Peyer's patch (tissue), 4 donors: ENCODE measurements at places on chromosomes 6 and 20. TPM values are rescaled to one million over a fixed set of nuclear protein-coding genes. Genes with fewer than 3 reads are reported as not detected.
A peak's percentile ranks its signal among the peaks of the same experiment; 100 is the strongest.

Gene GLP1R
- 0.38 TPM for total RNA-seq

Gene ECT2L
- not detected for total RNA-seq

Gene KIFC1
- 28.1 TPM for total RNA-seq

Gene ULBP1
- not detected for total RNA-seq

Gene ENPP5
- 1.7 TPM for total RNA-seq

Gene SAMD3
- total RNA-seq = not detected

Gene CDH4
- total RNA-seq = not detected

DNA sequence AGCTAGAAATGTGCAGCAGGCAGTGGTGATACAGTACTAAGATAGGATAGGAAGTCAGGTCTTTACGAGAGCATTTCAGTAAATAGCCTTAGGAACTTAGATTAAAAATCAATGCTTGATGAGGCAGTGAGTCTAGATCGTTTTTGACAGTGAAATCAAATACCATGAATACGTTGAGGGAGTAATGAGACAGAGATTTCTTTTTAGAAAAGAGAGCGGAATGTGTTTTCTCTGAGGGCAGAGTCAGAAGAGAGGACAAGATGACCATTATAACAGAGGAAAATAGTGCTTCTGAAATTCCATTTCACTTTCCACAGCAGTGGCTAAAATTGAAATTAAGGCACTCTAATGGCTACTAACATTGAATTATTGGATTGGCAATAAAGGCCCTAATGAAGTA lies 339.6 kb downstream of the UTRN start:
- no peak for DNase-seq
- no peak overlapping the region for H3K27ac ChIP-seq
- no peaks in the 10 kb centered on the region for H3K36me3 ChIP-seq
- H3K4me3 ChIP-seq = no peak overlapping the region
- no peaks in the 10 kb centered on the region for H3K4me1 ChIP-seq
- no peaks in the 10 kb centered on the region for H3K27me3 ChIP-seq

GRCh38 chr6:154481521-154482013 lies 28.9 kb downstream of the CNKSR3 start:
- H3K36me3 ChIP-seq = no peaks in the 10 kb centered on the region
- no peak for DNase-seq
- no peaks in the 10 kb centered on the region for H3K4me1 ChIP-seq
- no peak overlapping the region for H3K4me3 ChIP-seq

DNA sequence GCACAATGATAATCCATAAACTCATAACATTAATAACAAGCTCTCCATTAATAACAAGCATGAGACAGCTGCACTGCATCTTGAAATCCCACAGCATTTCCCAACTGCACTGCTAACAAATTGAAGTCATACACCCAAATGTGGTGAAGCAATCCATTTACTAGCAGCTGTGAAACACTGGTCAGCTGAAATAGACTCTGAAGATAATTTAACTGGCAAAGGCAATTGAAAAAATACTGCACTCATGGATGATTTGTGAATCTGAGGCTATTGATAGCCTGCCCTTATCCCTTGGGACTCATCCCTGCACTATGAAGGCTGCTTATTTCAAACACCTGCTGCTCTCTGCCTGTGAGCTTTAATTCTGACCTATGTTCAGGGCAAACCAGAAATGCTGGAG lies 49.1 kb upstream of the PLCB1 start:
- H3K27me3 ChIP-seq = no peaks in the 10 kb centered on the region
- no peaks in the 10 kb centered on the region for H3K36me3 ChIP-seq
- no peaks in the 10 kb centered on the region for H3K4me1 ChIP-seq
- H3K27ac ChIP-seq = no peak overlapping the region
- no peak for DNase-seq

DNA sequence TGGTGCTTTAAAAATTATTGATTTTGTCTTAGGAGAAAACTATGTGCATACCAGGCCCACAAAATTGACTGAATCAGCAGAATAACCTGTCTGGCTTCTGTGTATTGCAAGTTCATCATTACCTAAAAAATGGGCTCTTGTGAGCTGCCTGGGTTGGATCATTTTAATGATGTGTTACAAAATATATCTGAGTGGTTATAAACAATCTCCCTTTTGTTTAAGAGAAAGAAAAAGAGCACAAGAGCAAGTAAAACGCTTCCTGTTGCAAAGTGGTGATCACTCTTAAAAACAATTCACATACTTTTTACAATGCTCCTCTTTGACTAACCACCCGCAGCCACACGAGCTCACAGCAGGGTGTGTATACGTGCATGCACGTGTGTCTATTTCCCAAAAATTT lies 335.1 kb downstream of the HDGFL1 start:
- H3K27me3 ChIP-seq = no peaks in the 10 kb centered on the region
- H3K36me3 ChIP-seq = no peaks in the 10 kb centered on the region
- no peak overlapping the region for H3K27ac ChIP-seq
- DNase-seq = no peak
- no peaks in the 10 kb centered on the region for H3K4me1 ChIP-seq

GRCh38 chr6:165634101-165634880 lies 28.8 kb downstream of the PDE10A start:
- no peaks in the 10 kb centered on the region for H3K36me3 ChIP-seq
- DNase-seq = no peak
- no peaks in the 10 kb centered on the region for H3K4me1 ChIP-seq
- H3K27me3 ChIP-seq = no peaks in the 10 kb centered on the region

DNA sequence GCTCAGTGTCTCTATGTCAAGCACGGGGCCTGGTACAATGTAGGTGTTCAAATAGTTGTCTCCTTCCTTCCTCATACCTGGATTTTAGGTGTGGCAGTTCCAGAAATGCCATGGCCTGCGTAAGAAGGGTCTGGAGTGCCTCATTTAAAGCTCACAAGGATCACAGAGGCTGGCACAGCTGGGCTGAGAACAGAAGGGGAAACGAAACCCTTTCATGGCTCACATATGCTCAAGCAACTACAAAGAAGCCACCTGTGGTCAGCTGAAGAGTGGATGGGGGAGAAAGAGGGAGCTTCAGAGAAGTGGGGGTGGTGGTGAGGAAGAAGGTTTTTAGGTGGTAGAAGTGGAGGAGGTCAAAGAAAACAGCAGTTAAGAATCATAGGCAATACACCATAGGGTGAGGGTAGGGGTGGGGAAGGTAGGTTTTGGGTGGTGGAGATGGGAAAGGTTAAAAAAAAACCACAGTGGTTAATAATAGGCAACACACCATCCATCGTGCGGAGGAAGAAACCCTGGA lies 17.0 kb upstream of the TOP1 start:
- H3K27me3 ChIP-seq = no peaks in the 10 kb centered on the region
- H3K4me1 ChIP-seq = no peaks in the 10 kb centered on the region
- no peak overlapping the region for H3K27ac ChIP-seq
- DNase-seq = peak; percentile 76
- no peak overlapping the region for H3K4me3 ChIP-seq
- no peaks in the 10 kb centered on the region for H3K36me3 ChIP-seq

DNA sequence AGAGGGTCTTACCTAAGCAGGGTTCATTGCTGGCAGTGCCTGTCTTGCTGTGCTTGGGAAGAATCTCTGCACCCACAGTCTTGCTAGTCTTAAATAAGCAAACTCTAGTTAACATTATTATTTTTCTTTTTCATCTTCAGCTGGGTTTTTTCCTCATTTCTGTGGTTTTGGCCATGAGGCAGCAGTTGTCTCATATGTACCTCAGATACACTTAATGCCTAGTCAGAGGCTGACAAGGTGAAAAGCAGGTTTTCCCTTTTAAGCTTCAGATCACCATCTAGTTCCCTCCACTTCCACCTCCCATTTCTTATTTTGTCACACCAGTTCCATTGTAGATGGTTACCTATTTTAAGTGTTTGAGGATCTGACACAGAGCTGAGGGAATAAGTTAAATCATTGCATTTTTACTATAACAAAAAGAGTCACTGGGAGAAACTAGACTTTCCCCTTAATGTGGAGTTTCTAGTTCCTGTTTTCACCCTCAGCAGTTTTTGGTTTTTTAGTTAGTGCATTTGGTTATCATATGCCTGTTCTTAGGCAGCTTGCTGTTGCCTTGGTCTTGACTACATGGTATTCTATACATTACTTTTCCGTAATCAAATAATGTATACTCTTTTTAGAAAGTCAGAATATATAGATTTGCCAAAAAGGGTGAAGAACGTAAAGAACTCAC lies 46.0 kb downstream of the AFDN start:
- peaks cover 44% of the 10 kb centered on the region for H3K36me3 ChIP-seq
- H3K4me1 ChIP-seq = no peaks in the 10 kb centered on the region
- H3K4me3 ChIP-seq = no peak overlapping the region
- no peak overlapping the region for H3K27ac ChIP-seq

DNA sequence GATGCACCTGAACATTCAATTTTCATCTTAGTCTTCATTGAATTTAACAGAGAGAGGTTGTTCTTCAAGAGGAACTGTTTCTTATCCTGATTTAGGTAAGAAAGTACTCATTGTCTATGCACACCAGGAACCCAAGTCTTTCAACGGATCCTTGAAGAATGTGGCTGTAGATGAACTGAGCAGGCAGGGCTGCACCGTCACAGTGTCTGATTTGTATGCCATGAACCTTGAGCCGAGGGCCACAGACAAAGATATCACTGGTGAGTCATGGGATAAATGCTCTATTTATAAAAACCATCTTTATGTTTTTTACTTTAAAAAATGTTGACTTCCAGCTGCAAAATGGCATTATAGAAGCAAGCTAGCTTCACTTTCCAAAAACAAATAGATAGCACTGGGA lies 10.2 kb downstream of the NQO2 start:
- DNase-seq = no peak
- H3K4me3 ChIP-seq = no peak overlapping the region
- no peaks in the 10 kb centered on the region for H3K4me1 ChIP-seq
- no peaks in the 10 kb centered on the region for H3K27me3 ChIP-seq
- H3K27ac ChIP-seq = no peak overlapping the region

DNA sequence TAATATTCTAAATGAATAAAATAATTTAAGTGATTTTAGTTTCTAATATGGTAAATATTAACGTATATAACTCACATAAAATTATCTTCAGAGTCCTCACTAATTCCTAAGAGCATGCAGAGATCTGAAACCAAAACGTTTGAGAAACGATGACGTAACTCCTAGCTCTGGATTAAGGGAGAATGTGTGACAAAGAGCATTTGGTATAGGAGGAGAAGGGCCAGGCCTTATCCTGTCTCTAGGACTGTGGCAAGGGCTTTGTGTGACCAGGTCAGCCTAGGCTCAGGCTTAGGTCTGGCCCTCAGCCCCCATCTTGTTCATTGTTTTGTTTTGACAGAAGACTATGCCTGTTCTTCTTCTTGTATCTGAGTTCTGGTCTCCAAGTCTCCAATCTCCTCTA lies 19.2 kb upstream of the POLR1H start:
- H3K4me1 ChIP-seq = no peaks in the 10 kb centered on the region
- H3K27ac ChIP-seq = no peak overlapping the region
- no peak for DNase-seq
- H3K4me3 ChIP-seq = no peak overlapping the region
- no peaks in the 10 kb centered on the region for H3K36me3 ChIP-seq
- no peaks in the 10 kb centered on the region for H3K27me3 ChIP-seq

DNA sequence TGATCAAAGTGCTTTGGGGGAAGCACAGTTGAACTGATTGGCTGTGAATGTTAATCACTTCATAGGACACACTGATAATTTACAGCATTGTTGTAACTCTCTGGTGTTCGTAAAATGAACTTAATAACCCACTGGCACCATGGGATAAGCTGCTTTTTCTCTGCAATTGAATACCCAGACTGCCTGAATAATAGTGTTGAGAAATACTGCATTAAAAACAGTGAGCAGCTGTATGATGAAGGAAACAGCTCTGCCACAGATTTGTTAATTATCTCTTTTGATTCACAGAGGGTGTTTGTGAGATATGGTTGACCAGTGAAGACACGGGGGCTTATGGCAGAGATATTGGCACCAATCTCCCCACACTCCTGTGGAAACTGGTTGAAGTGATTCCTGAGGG lies 420.9 kb downstream of the CDKAL1 start:
- H3K36me3 ChIP-seq = no peaks in the 10 kb centered on the region
- H3K27ac ChIP-seq = no peak overlapping the region
- no peaks in the 10 kb centered on the region for H3K4me1 ChIP-seq
- H3K4me3 ChIP-seq = no peak overlapping the region
- no peak for DNase-seq

- H3K36me3 ChIP-seq = no peaks in the 10 kb centered on the region
- DNase-seq = no peak
- H3K27ac ChIP-seq = no peak overlapping the region
- H3K4me1 ChIP-seq = peaks cover 42% of the 10 kb centered on the region
- no peaks in the 10 kb centered on the region for H3K27me3 ChIP-seq
Measured at GRCh38 chr6:52393780-52394179, 26.4 kb upstream of the EFHC1 start.

DNA sequence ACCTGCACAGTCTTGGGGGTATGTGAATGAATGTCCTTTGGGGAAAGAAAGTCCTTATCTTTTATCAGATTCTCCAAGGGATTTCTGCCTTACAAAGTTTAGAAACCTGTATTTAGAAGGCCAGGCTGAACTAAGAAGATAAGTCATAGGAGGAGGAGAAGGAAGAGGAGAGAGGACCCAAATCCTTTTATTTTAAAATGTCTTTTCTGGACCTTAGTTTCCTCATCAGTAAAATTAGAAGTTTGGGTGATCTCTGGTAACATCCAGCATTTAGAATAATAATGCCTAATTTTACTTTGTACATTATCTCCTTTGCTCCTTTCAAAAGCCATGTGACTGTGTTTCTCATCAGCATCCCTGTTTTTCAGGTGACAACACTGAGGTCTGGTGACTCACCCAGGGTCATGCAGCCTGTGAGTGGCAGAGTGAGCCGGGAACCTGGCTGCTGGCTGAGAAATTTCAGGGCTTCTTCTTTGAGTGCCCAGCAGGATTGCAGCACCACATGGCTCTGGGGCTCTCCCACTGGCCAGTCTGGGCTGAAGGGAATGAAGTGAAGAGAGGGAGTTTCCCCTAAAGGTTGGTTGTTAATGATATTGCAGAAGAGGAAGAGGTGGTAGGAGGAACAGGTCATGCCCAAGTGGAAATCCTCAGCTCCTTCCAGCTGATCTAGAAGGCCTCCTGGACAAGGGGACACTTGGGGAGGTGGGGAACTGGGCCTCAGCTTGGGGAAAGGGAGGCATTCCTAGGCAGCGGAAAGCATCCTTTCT lies 34.0 kb downstream of the VEGFA start:
- DNase-seq = peak; percentile 76
- no peak overlapping the region for H3K4me3 ChIP-seq
- no peaks in the 10 kb centered on the region for H3K36me3 ChIP-seq
- H3K27me3 ChIP-seq = no peaks in the 10 kb centered on the region

GRCh38 chr6:14513496-14514393 lies 396.2 kb downstream of the CD83 start:
- no peaks in the 10 kb centered on the region for H3K4me1 ChIP-seq
- H3K4me3 ChIP-seq = no peak overlapping the region
- no peak overlapping the region for H3K27ac ChIP-seq
- H3K36me3 ChIP-seq = no peaks in the 10 kb centered on the region

GRCh38 chr20:39897058-39897457 lies 792.0 kb downstream of the MAFB start:
- H3K36me3 ChIP-seq = no peaks in the 10 kb centered on the region
- DNase-seq = no peak
- H3K4me1 ChIP-seq = no peaks in the 10 kb centered on the region
- H3K4me3 ChIP-seq = no peak overlapping the region
